ENCODE measurements at places on chromosomes 7 and 10.

DNA sequence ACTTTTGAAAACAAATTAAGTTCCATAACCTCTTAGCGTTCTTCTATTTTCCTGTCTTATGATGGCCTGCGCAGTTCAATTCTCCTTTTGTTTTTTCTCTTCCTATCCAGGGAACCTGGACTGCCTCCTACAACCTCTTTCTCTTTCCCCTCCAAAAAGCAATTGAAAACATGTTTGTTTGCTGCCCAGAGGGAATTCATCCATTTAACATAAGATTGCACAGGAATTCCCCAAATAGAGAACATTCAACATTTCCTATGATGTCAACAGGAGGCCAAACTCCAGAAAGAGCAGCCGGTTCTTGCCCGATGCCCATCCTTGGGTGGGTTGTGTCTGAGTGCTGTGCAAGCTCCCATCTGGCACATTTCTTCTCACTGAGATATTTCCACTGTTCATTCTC is 94.2 kb upstream of the NRP1 start:
- DNase-seq = no peak

DNA sequence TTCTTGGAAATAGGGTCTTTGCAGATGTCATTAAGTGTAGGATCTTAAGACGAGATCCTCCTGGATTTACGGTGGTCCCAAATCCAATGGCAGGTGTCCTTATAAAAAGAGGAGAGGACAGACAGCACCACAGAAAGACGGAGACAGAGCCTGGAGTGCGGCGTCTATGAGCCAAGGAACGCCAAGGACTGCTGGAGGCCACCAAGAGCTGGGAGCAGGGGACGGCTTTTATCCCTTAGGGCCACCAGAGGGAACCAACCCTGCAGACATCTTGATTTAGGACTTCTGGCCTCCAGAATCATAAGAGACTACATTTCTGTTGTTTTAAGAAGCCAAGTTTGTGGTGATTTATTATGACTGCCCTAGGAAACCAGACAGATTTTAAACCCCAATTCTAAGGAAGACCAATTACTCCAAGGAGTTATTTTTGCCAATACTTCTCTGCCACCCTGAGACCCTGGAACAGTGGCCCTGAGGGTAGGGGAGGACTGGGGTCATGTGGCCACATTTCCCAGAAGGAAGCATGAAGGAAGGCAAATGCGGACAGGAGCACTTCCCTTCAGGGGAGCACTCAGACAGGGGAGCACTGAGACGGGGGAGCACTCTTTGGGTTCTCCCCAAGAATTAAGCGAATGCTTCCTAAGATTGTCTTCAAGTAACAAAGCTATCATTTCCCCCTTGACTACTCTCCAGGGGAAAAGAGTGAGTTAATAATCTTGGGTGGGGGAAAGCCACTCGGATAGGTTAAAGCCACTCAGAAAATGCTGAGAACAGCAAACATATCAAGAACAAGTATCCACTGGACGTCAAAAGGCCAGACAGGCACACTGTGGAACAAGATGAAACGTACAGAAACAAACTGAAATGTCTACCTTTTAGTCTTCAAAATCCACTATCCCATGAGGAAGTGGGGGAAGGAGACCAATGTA is 67.5 kb downstream of the CHST15 start:
- no peak for DNase-seq

- no peak for DNase-seq
These were observed 161.7 kb downstream of the FANK1 start for GRCh38 chr10:126058104-126058503.

DNA sequence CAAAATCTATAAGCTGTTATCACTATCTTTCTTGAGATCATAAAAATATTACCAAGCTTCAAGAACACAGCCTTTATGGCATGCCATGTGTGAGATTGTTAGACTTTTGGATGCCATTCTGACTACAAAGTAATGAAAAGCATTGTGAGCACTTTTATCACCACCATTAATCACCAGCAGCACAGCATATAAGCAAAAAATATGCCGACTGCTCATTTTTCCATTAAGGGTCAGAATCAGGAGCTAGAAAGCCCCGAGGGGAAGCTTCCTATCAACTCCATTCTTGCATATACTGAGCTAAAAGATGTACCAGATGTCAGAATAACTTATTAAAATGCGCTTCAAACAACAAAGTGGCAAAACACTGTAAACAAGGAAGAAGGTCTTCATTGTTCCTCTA is 114.3 kb downstream of the LMBR1 start:
- DNase-seq = no peak

DNA sequence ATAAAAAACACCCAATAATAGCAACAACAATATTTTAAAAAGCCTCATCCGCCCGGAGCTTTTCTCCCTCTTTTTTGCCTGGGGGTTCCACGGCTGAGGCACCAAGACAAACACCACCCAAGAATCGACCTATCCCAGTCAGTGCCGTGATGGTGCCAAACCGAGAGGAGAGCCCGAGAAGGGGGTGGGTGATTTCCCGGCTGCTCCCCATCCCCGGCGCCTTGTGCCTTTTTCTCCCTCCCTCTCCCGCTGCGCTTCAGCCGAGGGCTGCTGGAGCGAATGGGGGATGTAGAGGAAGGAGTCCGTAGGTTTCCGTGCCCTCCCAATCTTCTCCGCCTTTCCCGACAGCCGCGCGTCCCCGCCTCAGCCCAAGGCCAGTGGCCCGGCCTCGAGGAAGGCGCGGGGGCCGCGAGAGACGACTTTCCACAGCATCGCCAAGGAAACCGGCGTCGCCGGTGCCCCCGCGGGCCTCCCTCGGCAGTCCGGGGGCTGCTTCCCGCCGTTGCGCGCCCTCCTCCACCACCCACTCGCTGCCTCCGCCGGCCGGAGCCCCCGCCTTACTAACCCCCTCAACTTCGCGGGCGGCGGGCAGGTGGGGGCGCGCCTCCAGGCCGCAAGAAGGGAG is 1.3 kb downstream of the EGR2 start:
- no peak for DNase-seq

DNA sequence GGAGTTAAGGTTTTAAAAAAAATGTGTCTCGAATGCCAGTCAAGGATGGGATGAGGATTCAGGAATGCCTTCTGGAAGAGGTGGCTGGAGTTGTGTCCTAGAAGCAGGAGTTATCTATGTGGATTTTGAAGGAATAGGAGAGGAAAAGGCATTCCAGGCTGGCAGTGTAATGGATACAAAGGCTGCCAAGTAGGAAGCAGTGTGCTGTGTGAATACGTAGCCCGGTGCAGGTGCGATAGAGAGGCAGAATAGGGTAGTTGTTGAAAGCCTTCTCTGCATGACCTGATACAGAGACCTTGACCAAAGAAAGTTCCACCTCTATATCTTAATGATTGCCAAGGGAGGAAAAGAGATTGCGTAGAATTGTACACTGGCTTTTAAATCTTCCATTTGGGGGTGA is 128.1 kb upstream of the ITGB1 start:
- DNase-seq = no peak

All from skeletal muscle cell (primary cell).